GM12878 (cell line): ENCODE measurements at places on chromosomes 11 and 22. TPM values are rescaled to one million over a fixed set of nuclear protein-coding genes. Genes with fewer than 3 reads are reported as not detected.

Gene SELENOO
- total RNA-seq, result 18.1 and 21.7 TPM in 2 replicates

Gene ART1
- total RNA-seq, result not detected in 2 replicates

Gene CD3E
- 11.6 and 13.4 TPM in 2 replicates for total RNA-seq

Gene CYP2D6
- total RNA-seq, result 0.43 and 1.0 TPM in 2 replicates

DNA sequence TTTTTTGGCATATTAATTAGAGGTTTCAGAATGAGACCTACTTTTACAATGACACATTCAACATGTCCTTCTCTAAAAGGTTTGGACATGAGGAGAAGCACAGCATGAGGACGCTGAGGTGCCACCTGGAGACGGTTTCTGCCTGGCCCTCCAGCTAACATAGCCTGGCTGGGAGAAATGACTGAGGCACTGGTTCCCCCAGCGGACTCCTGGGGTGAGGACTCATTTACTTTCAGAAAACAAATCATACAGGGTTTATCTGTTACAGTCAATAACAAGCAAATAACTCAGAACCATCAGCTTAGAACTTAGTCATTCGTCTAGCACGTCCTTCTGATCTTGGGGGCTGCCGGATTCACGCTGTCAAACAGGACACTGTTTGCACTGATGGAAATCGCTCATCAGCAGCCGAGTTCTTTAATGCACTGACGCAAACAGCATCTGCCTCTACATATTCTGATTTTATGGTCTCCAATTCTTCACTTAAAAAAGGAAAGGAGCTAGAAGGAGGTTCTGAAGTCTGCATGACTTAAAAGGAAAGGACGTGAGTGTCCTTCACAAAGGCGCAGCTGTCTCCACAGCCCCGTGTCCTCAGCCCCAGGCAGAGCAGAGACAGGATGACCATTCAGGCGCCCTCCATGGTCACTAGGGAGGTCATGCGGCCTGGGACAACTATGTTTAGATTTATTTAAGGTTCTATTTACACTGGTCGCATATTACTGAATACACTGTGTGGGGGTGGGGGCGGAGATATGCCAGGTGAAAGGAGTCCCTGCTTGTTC lies 44.2 kb downstream of the CERK start:
- no peak overlapping the region for H3K4me3 ChIP-seq
- H3K4me1 ChIP-seq, result no peaks in the 10 kb centered on the region
- H3K27me3 ChIP-seq, result no peaks in the 10 kb centered on the region
- no peak for DNase-seq

DNA sequence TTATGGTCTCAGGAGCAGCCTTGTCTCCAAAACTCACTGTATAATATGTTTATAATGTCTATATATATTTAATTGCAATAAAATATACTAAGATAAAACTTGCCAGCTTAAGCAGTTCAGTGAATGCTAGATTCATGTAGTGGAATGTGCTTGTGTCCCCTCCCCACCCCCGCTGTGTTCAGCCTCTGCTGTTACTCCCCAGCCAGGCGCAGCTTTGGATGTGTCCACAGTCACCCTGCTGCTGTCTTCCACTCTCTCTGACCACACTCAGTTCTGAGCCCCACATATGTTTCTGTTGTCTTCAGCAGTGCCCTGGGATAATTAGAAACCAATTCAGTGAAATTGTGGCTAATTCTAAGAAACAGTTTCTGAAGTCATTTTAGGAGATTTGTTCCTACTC lies 52.2 kb downstream of the PPFIA1 start:
- no peaks in the 10 kb centered on the region for H3K27me3 ChIP-seq
- peaks cover 4% of the 10 kb centered on the region for H3K36me3 ChIP-seq
- H3K27ac ChIP-seq, result no peak overlapping the region
- peaks cover 25% of the 10 kb centered on the region for H3K4me1 ChIP-seq
- DNase-seq, result no peak

DNA sequence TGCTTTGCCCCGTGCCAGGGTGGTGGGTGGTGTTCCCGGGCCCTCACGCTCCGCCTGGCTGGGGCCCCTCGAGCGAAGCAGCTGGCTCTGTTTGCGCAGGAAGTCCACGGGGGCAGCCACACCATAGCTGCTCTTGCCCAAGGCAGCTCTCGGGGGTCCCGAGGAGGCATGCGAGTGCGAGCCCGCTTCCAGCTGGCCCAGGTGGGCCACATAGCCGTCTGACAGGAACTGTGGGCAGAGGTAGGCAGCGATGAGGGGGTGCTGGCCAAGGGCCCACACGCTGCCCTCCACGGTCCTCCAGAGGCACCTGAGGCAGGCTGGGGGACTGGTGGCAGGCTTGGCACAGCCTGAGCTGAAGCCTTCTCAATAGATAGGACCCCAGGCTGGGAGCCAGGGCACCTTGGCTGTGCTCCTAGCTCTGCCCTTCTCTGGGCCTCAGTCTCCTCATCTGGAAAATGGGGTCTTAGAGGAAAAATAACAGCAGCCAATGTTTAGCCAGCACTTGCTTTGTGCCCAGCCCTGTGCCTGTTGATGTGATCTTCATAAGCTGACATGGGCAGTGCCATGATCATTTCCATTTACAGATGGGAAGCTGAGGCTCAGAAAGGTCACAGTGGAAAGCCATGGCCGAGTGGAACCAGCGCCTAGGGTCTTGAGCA lies 9.4 kb downstream of the AIP start:
- H3K4me3 ChIP-seq, result no peak overlapping the region
- H3K4me1 ChIP-seq, result peaks cover 10% of the 10 kb centered on the region
- H3K27me3 ChIP-seq, result no peaks in the 10 kb centered on the region
- no peak overlapping the region for H3K27ac ChIP-seq
- H3K36me3 ChIP-seq, result peaks cover 4% of the 10 kb centered on the region; the same call in 1 of the 2 replicates

DNA sequence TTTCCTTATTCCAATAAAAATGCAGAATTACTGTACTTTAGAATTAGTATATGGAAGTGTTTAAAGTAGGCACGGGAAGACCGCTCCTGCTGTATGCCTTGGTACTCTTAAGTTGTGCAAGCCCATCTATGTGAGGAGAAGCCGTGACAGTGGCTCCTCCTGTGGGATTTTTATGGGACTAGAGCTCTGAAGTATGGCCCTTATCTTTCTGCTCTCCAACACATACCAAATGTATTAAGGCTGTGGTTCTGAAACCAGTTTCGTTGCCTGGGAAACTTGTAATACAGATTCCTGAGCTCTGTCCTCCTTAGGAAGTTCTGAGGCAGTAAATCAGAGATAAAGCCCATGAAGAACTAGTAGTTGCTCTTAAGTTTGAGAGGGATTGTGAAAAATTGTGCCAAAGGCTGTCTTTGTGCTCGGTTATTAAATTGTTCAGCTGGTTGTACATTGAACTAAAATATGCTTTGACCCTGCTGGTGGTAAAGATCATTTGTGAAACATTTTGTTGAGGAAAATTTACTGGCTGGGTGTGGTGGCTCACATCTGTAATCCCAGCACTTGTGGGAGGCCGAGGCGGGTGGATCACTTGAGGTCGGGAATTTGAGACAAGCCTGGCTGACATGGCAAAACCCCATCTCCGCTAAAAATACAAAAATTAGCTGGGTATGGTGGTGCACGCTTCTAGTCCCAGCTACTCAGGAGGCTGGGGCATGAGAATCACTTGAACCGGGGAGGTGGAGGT lies 29.3 kb downstream of the RTN3 start:
- DNase-seq, result no peak
- no peaks in the 10 kb centered on the region for H3K36me3 ChIP-seq
- no peak overlapping the region for H3K4me3 ChIP-seq
- no peaks in the 10 kb centered on the region for H3K4me1 ChIP-seq

DNA sequence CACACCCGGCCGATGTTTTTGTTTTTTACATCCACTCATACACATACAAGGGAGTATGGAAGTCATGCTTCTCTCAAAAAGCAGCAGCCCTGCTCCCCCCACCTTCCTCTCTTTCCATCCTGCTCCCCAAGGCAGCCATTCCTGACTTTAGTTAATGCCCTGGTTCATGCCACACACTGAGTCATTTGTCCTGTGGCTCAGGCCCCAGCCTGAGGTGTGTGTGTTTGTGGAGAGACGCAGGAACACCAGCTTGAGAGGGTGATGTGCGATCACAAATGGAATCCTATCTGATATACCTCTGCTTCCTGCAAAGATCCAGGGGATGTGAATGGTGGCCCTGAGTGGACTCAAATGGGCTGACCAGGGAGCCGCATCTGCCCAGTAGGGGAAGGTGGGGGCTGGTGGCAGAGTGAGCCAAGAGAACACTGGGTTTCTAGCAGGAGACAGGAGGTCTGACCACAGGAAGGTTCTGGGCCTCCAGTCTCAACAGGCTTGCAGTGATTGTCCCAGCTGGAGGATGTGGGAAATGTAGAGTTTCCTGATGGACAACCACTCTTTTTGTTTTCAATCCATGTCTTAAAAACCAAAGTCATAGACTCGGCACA lies 86.7 kb downstream of the OSBP2 start:
- H3K27ac ChIP-seq, result no peak overlapping the region
- H3K4me3 ChIP-seq, result no peak overlapping the region
- no peak for DNase-seq
- H3K4me1 ChIP-seq, result no peaks in the 10 kb centered on the region
- H3K27me3 ChIP-seq, result no peaks in the 10 kb centered on the region
